ENCODE measurements at places on chromosomes 6 and 20. TPM values are rescaled to one million over a fixed set of nuclear protein-coding genes. Genes with fewer than 3 reads are reported as not detected.

THEMIS gene
- total RNA-seq = not detected

SUN5 gene
- not detected for total RNA-seq

TREM1 gene
- not detected for total RNA-seq

PRDM1 gene
- 4.8 TPM for total RNA-seq

GRCh38 chr6:27782748-27783147 lies 129.4 kb downstream of the OR2B2 start:
- peaks cover 20% of the 10 kb centered on the region for H3K27me3 ChIP-seq
- no peak for DNase-seq
- H3K27ac ChIP-seq = no peak overlapping the region
- no peak overlapping the region for H3K4me3 ChIP-seq

GRCh38 chr6:154962753-154963152 lies 32.4 kb upstream of the TIAM2 start:
- no peaks in the 10 kb centered on the region for H3K27me3 ChIP-seq
- no peak overlapping the region for H3K27ac ChIP-seq
- H3K36me3 ChIP-seq = no peaks in the 10 kb centered on the region
- DNase-seq = peak; percentile 67
- no peaks in the 10 kb centered on the region for H3K4me1 ChIP-seq

GRCh38 chr6:13235339-13235738 lies 93.0 kb downstream of the TBC1D7 start:
- H3K4me3 ChIP-seq = no peak overlapping the region
- no peaks in the 10 kb centered on the region for H3K27me3 ChIP-seq
- no peak for DNase-seq
- no peaks in the 10 kb centered on the region for H3K4me1 ChIP-seq
- H3K27ac ChIP-seq = no peak overlapping the region

GRCh38 chr20:62852196-62852595 lies 9.4 kb downstream of the TCFL5 start:
- H3K36me3 ChIP-seq = peaks cover 3% of the 10 kb centered on the region
- H3K4me1 ChIP-seq = no peaks in the 10 kb centered on the region
- H3K27ac ChIP-seq = no peak overlapping the region
- H3K4me3 ChIP-seq = no peak overlapping the region
- H3K27me3 ChIP-seq = no peaks in the 10 kb centered on the region

DNA sequence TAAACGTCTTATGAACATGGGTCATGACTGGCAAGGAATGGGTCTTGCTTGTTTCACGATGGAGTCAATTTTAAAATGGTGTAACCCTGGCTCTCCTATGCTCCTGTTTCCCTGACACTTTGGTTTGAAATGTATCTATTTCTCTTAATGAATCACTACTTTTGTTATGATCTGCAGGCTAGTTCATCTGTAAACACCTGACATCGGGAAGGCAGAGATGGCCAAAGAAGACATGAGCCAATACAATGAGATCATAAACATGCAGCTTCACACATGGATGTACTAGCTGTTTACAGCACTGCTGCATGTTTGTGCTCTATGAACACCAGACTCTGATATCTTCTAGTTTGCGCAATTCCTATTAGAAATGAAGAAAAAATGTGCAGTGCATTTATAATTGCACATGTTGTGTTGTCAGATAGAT lies 11.0 kb upstream of the RAD21L1 start:
- no peaks in the 10 kb centered on the region for H3K4me1 ChIP-seq
- no peak for DNase-seq
- H3K36me3 ChIP-seq = no peaks in the 10 kb centered on the region
- H3K27me3 ChIP-seq = peaks cover 6% of the 10 kb centered on the region
- no peak overlapping the region for H3K4me3 ChIP-seq
- no peak overlapping the region for H3K27ac ChIP-seq

- H3K27ac ChIP-seq = no peak overlapping the region
- H3K27me3 ChIP-seq = no peaks in the 10 kb centered on the region
- no peak for DNase-seq
- H3K4me3 ChIP-seq = no peak overlapping the region
- H3K36me3 ChIP-seq = no peaks in the 10 kb centered on the region
Measured at GRCh38 chr20:53187392-53188068, 215.4 kb downstream of the TSHZ2 start.

- H3K4me1 ChIP-seq = peaks cover 42% of the 10 kb centered on the region
- H3K36me3 ChIP-seq = no peaks in the 10 kb centered on the region
- peak within 1 kb of the TSS; percentile 70 for H3K4me3 ChIP-seq
- H3K27me3 ChIP-seq = no peaks in the 10 kb centered on the region
- H3K27ac ChIP-seq = peak within 1 kb of the TSS; percentile 72
Measured at GRCh38 chr6:77463308-77463860, at the start of gene HTR1B. TSS of gene HTR1B (minus strand) at chr6:77463491. CDS start at chr6:77463403, 88 bp downstream.
